ENCODE measurements at places on chromosomes 11 and 22.

- no peak for DNase-seq
Observed at GRCh38 chr11:25990406-25990805, 341.5 kb upstream of the ANO3 start.

- no peak for DNase-seq
Observed at GRCh38 chr11:115224551-115224950, 279.7 kb downstream of the CADM1 start.

GRCh38 chr11:94129512-94130297 lies 1.1 kb downstream of the PANX1 start:
- no peak for DNase-seq

DNA sequence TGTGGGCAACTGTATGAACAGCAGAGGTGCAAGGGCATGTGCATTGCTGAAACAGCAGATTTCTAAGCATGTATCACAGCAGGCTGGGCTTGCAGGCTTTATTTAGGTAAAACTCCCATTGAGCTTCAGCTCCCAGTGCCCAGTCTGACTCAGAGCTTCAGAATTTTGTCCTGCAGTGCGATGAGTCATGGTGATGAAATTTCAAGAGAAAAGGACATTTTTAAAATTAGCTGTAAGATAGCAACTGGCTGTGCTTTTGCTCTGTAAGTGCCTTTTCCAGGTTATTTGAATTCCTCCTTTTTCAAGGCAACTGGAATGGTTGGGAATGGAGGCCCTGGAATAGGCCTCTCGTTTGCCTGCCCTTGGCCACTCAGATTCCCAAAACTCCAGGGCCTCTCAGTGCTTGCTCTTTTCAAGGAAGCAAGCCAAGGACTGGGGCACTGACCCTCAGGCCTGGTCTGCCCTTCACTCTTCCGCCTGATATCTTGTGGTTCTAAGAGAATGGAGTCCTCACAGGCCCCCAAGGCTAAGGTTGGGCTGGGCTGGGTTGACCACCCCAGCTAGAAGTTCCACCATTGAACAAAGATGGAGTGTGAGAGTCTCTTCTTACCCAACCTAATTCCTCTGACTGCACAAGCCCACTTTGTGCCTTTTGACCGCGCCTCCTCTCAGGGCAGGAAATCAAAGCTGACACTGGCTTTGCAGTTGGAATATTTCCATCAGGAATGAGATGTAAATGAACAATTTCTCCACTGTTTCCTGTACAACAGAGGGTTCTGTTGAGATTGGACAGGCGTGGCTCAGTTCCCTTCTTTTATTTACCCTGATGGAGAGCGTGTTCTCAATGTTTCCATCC lies 59.5 kb upstream of the PRSS23 start:
- DNase-seq = peak; percentile 98
